ENCODE measurements at places on chromosomes 2 and 18. TPM values are rescaled to one million over a fixed set of nuclear protein-coding genes. Genes with fewer than 3 reads are reported as not detected.

The CD28 gene
- total RNA-seq: not detected

The SCYGR4 gene
- total RNA-seq: not detected

The GPR35 gene
- 0.39 TPM for total RNA-seq

The KCNJ3 gene
- 0.28 TPM for total RNA-seq

The BOLL gene
- total RNA-seq: 0.04 TPM

- no peaks in the 10 kb centered on the region for H3K36me3 ChIP-seq
- H3K27me3 ChIP-seq: no peaks in the 10 kb centered on the region
- no peak overlapping the region for H3K27ac ChIP-seq
- no peak overlapping the region for H3K4me3 ChIP-seq
These were observed 30.4 kb upstream of the OSBPL6 start for GRCh38 chr2:178163911-178164310.

- H3K27ac ChIP-seq: no peak overlapping the region
- no peaks in the 10 kb centered on the region for H3K27me3 ChIP-seq
- H3K4me3 ChIP-seq: no peak overlapping the region
- H3K36me3 ChIP-seq: no peaks in the 10 kb centered on the region
- no peaks in the 10 kb centered on the region for H3K4me1 ChIP-seq
- no peak for DNase-seq
These were observed 28.2 kb upstream of the SLC8A1 start for GRCh38 chr2:40480073-40480472.

DNA sequence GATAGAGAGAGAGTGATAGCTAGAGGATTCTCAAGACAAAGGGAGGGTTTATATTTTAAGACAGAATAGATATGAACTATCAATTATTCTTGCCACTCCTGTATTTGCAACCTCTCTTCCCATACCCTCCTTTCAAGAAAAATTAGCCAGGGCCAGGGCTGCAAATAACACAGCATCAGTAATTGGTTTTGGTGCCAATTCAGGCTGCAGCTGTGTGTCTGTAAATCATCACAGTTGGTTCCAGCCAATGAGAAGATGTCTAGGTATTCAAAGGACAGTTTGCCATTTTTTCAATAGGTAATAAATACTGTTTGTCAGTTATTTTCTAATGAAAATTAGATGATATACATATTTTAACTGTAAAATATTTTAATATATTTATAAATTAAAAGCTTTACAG, 73.5 kb downstream of the WDPCP start:
- H3K36me3 ChIP-seq: 0 out of 2 replicates have a peak, but pooled peaks cover 4% of the 10 kb centered on the region
- H3K27ac ChIP-seq: no peak overlapping the region
- H3K27me3 ChIP-seq: no peaks in the 10 kb centered on the region
- DNase-seq: no peak

DNA sequence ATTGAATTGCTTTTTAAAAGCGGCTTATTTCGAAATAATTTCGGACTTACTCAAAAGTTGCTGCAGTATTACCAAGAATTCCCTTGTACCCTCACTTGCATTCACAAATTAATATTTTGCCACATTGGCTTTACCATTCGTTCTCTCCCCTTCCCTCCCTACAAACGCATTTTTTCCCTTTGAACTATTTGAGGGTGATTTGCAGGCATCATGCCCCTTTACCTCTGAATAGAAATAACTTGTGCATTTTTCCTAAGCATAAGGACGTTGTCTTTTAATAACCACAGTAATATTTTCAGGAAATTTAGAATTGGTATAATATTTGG, 608 bp downstream of the CCDC138 start:
- DNase-seq: no peak
- peaks cover 11% of the 10 kb centered on the region for H3K36me3 ChIP-seq
- no peaks in the 10 kb centered on the region for H3K27me3 ChIP-seq
- 0 out of 2 replicates have a peak, but pooled peaks cover 3% of the 10 kb centered on the region for H3K4me1 ChIP-seq
- H3K4me3 ChIP-seq: peak overlapping the region; percentile 77
- H3K27ac ChIP-seq: peak overlapping the region; percentile 74

DNA sequence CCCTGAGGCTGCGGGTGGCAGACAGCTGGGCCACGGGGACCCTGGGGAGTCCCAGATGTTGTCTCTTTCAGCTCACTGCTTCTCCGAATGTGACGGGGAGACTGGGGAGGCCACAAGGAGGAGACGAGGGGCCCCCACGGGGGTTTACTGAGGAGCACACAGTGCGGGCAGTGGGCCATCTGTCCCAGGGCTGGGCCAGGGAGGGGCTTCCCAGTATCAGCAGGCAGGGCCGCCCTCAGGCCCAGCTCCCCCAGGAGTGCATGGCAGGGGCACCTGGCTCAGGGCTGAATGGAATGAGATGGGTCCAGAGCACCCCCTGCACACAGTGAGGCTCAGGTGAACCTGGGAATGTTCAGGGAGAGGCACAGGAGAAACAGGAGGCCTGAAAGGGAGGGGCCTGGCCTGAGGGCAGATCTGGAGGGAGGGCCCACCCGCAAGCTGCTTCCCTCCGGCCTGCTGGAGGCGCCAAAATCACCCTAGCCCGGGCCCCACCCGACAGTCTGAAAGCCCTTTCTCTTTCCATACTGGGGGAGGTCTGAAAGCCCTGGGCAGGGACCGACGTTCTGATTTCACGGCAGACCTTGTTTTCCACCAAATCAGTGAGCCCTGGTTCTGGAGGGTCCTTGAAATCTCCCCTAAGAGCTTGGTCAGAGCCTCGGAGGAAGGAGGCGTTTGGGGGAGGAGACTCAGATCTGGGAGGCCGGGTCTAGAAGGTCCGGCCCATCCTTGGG, 35.5 kb upstream of the PTMA start:
- peaks cover 34% of the 10 kb centered on the region for H3K4me1 ChIP-seq
- H3K27ac ChIP-seq: peak overlapping the region; percentile 100
- DNase-seq: peak; percentile 93
- no peaks in the 10 kb centered on the region for H3K27me3 ChIP-seq
- H3K4me3 ChIP-seq: peak overlapping the region; percentile 68
- no peaks in the 10 kb centered on the region for H3K36me3 ChIP-seq

DNA sequence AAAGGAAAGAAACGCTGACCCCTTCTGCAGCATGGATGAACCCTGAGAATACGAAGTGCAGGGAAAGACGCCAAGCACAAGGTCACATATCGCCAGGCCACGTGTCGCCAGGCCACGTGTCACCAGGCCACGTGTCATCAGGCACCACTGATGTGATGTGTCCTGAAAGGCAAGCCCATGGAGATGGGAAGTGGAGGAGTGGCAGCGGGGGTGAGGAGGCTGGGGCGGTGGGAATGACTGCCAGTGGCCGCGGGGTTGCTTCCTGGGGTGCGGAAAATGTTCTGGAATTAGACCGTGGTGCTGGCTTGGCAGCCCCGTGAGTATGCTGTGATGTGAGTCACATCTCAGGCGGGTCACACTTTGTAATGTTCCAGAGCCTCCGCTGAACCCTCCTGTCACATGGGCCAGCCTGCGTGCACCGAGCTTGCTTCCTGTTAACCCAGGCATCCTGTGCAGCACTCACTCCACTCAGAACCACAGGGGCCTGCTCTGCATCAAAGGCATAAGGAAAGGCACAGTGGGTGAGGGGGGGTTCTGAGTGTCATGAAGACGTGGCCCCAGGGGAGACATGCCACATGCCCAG, 39.0 kb downstream of the SLC66A2 start:
- H3K27me3 ChIP-seq: no peaks in the 10 kb centered on the region
- no peak overlapping the region for H3K27ac ChIP-seq
- H3K4me1 ChIP-seq: no peaks in the 10 kb centered on the region
- no peak overlapping the region for H3K4me3 ChIP-seq

- H3K27ac ChIP-seq: no peak overlapping the region
- H3K4me3 ChIP-seq: no peak overlapping the region
- DNase-seq: no peak
- no peaks in the 10 kb centered on the region for H3K27me3 ChIP-seq
These were observed 86.9 kb downstream of the VSNL1 start for GRCh38 chr2:17627434-17627833.

GRCh38 chr18:532632-533031, 32.1 kb upstream of the COLEC12 start:
- H3K27ac ChIP-seq: no peak overlapping the region
- no peaks in the 10 kb centered on the region for H3K4me1 ChIP-seq
- DNase-seq: no peak
- H3K27me3 ChIP-seq: no peaks in the 10 kb centered on the region

DNA sequence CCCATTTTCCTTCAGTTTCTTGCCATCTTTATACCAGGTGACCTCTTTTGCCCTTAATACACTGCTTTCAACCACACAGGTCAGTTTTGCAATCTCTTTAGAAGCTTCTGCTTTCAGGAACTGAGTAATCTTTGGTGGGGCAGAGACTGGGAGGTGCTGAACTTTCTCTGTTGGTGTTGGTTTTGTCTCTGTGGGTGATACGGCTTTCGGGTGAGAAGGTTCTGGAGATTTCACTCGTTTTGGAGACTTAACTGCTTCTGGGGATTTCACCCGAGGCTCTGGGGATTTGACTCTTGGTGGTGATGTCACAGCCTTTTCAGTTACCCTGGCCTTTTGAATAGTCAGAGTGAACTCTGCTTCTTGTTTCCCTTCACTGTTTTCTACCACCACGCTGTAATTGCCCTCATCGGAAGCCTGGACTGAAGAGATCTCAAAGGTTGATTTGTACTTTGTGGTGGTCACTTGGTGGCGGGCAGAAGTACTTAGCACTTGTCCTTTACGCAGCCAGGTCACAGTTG, 50.4 kb downstream of the PLEKHA3 start:
- H3K4me1 ChIP-seq: no peaks in the 10 kb centered on the region
- H3K4me3 ChIP-seq: no peak overlapping the region
- no peak for DNase-seq
- H3K27me3 ChIP-seq: no peaks in the 10 kb centered on the region
- H3K36me3 ChIP-seq: no peaks in the 10 kb centered on the region

DNA sequence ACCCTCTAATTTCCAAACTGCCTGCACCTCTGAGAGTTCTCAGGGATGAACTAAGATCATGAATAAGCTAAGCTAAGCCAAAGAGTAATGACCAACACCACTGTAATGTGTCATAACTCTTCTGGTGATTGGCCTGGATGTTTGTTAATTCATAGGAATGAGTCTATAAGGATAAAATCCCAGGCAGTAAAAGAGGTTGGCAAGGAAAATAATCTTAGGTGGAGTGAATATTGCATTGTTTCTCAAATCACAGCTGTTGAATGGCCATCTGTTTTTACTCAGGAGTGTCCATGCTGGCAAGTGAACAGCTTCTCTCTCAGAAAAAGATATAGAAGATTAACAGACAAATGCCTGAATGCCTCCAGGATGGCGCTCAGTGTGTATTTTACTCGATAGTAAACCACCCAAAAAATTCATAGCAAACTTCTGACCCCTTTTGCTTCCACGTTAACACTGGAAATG, 60.8 kb upstream of the GLS start:
- H3K36me3 ChIP-seq: no peaks in the 10 kb centered on the region
- no peak overlapping the region for H3K4me3 ChIP-seq
- no peaks in the 10 kb centered on the region for H3K27me3 ChIP-seq
- no peak for DNase-seq
- H3K4me1 ChIP-seq: no peaks in the 10 kb centered on the region

All from GM23338 (cell line).